T-helper 17 cell (primary cell): ENCODE measurements at places on chromosomes 2 and 18.

DNA sequence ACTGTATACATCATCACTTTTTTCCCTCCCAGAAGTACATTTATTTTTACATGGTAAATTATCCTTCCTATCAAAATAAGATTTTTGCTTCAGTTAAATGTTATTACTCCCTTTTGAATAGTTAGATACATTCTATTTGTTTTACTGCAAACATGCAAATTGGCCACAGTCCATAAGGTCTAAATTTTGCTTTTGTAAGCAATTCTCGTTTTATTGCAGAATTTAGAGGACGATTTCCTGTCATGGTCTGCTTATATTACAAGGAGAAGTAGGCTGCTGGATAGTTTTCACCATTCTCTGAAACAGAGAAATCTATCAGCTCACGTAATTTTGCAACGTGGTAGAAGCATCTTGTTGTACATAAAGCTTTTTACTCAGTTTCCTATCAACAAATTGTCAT, 1632.5 kb downstream of the LRP1B start:
- DNase-seq, result no peak

GRCh38 chr2:217806482-217806765, 196.4 kb downstream of the TNS1 start:
- no peak for DNase-seq

GRCh38 chr2:223597076-223597475, 5.1 kb downstream of the SCG2 start:
- no peak for DNase-seq

- no peak for DNase-seq
Measured at GRCh38 chr2:151422917-151423439, 13.3 kb downstream of the RIF1 start.

DNA sequence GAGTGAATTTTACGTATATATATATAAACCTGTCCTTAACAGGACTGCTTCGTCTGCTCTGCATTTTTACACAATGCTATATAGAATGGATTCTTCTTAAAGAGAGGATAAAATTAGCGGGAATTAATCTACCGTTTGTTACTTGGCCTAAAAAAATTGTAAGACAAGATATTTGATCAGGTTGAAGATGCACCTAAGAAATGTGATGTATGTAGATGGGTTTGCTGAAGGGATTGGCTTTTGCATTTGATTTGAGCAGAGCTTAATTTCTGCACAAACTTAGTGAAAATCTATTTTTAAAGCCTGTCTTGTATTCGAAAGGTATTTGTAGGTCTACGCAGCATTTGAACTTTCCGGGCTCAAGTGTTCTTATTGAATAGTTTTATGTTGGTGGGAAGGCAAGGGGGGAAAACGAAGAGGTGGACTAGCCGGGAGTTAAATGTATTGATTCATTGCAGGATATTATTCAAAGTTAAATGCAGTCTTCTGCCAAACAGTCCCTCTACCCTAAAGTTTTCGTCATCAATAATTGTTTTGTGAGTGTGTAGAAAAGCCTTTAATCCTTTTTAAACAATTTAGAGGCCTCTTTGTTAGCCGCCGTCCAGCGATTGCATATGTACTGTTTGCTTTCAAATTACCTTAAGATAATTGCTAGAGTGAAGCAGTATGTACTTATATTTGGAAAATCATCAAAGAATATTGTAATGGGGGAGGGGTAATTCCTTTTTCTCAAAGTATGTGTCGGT, 1.2 kb downstream of the PPP1CB start:
- no peak for DNase-seq

GRCh38 chr18:25180973-25181548, 170.9 kb downstream of the ZNF521 start:
- DNase-seq, result no peak

DNA sequence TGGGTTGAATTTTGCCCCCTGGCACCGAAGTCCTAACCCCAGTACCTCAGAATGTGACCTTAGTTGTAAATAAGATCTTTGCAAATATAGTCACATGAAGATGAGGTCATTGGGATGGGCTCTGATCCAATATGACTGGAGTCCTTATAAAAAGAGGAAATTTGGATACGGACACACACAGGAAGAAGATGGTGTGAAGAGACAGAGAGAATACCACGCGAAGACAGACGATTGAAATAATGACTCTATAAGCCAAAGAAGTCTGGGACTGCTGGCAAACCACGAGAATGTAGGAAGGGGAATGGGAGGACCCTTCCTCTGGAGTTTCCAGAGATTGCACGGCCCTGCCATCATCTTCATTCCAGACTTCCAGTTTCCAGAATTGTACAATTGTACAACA, 98.6 kb downstream of the CPO start:
- no peak for DNase-seq

DNA sequence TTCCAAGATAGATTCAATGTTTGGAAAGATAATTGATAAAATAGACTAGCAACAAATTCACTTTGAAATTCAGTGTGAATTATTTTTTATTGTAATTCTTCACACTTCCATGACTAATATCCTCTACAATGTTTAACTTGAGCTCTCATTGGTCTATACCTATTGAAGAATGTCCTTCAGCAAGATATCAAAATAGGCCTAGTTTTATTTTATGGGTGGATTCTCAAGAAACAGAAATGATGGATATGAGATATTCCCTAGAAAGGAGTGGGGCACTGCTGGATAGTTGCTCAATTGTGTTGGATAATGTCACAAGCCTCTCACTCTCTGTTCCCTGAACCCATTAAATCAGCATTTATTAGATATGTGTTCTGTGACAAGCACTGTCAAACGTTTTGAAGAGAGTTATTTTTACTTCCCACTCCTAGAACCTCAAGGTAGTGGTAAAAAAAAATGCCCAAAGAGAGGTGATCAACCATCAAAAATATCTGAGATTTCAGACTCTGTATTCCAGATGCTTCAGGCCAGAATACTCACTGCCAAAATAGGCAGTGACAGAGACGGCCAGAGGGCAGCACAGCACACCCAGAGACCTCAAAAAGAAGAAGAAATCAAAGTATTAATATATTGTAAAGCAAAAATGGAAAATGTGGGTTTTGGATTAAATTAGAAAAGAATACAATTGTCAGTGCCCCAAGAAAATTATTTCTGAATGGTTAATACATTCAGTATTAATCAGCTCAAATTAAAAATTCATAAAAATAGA, 87.5 kb downstream of the TRIB2 start:
- DNase-seq, result no peak

DNA sequence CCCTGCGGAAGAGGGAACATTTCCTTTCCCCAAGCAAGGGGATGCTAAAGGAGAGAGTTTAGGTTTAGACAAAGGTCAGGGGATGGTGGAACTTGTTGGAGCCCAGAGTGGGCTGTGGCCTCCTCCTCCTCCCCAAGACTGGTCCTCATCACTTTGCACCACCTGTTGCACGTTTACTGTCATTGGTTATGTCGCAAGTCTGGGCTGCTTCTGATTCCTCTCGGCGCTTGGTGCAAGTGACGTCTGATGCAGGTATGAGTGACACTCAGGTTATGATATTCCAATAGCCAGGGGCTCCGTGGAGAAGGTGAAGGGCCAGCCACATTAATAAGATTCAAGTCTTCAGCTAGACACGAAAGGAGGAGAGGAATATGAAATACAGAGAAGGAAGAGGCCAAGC, 59.8 kb downstream of the TSN start:
- DNase-seq, result no peak

DNA sequence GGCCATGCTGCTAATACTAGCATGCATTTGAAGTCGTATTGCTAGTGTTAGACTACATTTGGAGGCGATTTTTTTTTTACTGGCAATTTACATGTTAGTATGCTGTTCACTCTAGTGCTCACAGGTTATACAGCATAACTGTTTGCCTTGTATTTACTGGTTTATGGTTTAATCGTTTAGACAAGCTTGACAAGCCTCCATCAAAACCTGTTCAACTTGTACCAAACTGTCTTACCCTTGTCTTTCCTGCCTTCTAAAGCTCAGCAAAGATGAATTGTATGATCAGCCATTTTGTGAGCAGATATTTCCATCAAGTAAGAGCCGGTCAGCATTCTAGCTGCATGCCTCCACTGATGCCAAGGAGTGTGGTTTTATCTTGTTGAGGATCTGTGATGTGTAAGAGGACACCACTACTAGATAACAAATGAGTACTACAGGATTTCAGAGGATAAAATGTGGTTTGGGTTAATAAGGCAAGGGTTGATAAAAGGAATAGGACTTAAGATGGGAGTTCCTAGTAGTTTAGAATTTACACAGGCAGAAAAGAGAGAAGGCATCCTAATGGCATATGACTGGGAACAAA, 68.4 kb upstream of the ITM2C start:
- DNase-seq, result no peak

GRCh38 chr2:9310798-9311197, 104.2 kb downstream of the ASAP2 start:
- DNase-seq, result no peak

DNA sequence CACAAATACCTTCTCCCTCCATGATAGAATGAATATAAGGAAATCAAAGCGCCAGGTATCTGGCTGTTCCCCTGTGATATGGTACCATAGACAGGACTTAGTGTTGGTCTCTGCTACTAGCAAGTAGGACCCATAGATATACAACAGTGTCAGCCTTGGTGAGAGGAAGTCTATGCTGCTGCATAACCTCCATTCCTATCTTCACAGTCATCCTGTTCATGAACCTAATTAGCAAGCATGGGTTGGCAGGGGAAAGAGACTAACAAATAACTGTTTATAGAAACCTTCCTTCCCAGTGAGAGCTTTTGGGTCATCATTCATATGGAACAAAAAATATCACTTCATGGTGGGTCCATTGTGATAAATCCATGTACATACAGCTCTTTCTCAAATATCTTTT, 188.9 kb upstream of the FAM98A start:
- DNase-seq, result no peak

GRCh38 chr18:58335821-58336220, 291.8 kb downstream of the NEDD4L start:
- DNase-seq, result no peak

- no peak for DNase-seq
Measured at GRCh38 chr2:205453202-205453601, 229.1 kb upstream of the NRP2 start.

GRCh38 chr2:45432406-45432805, 178.7 kb downstream of the SRBD1 start:
- no peak for DNase-seq

DNA sequence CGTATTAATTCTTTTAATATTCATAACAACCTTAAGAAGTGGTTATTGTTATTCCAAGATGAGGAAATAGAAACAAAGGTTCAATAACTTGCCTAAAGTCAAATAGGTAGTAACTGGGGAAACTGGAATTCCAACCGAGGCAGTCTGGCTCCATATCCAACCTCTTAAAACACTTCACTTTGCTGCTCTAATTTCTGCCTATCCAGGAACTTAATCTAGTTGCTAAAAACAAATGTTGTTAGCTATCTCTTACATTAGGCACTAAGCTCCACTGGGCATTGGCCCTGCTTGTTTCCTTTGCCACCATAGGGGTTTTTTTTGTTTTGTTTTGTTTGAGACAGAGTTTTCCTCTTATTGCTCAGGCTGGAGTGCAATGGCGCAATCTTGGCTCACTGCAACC, 24.8 kb downstream of the ERLEC1 start:
- no peak for DNase-seq

DNA sequence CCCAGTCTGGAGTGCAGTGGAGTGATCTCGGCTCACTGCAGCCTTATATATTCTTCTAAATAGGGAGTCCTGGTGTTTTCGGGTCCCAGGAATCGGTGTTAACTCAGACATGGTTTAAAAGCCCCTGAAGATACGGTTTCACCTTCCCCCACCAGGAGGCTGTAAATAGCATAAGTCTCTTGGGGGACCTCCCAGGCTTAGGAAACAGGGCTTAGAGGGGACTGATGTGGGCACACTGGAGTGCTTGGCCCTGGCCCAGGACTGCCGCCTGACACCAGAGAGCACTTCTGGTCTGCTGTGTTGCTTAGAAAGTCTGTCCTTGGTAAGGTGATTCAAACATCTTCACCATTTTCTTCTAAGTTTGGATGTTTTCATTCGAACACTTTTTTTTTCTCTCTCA, 39.7 kb upstream of the MAP4K4 start:
- no peak for DNase-seq
